ENCODE measurements at places on chromosomes 5 and 9.

DNA sequence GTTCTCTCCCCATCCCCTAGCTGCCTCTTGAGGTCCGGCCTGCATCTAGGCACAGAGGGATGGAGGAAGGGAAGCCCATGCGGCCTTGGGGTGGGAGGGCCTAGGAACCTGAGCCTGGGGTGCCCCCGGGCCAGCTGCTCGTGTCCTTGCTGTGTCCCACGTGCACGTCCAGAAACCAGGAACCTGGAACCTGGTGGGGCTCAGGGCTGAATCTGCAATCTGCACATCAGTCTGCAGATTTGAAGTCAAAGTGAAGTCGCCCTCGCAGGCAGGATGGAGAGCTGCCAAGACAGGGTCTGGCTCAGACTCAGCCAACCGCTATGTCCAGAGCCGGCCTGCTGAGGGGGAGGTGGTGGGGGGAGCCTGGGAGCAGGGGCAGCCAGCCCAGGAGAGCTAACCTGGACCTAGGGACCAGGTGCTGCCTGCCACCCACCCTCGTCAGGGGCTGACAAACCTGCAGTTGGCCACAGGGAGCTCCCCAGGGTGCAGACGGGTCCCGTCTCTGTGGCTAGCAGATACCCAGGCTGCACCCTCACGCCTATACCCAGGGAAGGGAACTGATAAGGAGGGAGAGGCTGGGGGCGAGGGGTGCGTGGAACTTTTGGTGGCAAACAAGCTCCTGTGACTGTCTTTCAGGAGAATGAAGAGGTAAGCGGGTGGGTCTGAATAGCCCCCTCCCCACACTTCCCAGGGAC lies 103.5 kb upstream of the SIMC1 start:
- no peak for DNase-seq
- peaks cover 9% of the 10 kb centered on the region for H3K4me1 ChIP-seq
- no peak overlapping the region for H3K4me3 ChIP-seq
- peaks cover 45% of the 10 kb centered on the region for H3K27me3 ChIP-seq
- H3K27ac ChIP-seq = no peak overlapping the region

DNA sequence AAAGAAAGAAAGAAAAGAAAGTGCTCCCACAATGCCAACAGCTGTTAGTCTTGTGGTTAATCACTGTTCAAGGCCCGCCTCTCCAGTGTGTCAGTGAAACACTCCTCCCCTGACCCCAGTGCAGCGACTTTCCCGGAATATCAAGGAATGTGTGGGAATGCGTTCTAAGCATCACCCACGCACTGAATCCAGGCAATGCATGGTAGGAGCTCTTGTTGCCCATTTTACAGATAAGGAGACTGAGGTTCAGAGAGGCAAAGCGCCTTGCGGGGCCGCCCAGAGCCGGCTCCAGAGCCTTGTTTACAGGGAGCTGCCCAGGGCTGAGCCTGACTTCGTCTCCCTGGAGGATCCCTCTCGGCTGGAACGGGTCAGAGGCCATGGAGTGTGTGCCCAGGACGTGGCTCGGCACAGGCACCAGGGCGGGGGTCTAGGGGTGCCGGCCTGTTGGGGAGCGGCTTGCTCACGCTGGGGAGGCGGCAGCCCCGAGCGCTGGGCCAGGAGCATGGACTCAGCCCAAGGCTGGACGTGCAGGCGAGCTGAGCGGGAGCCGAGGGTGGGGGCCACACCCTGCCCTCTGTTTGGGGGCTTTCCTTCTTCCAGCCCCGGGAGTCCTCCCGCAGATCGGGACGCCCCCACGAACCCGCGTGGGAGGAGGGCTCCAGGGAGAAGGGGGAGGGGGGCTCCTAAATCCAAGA lies 823 bp downstream of the ST6GALNAC6 start:
- H3K27me3 ChIP-seq = no peaks in the 10 kb centered on the region
- peak; percentile 17 for DNase-seq
- H3K27ac ChIP-seq = peak overlapping the region; percentile 89
- peaks cover 53% of the 10 kb centered on the region for H3K36me3 ChIP-seq
- peaks cover 20% of the 10 kb centered on the region for H3K4me1 ChIP-seq

GRCh38 chr9:136410500-136411287 lies at the start of the genes ENTR1 and PMPCA:
Gene ENTR1 (minus strand): TSS chr9:136410614. CDS start chr9:136410397, 217 bp downstream.
Gene PMPCA (plus strand): TSS chr9:136410658. CDS start chr9:136410669, 11 bp downstream.
- DNase-seq = peak; percentile 95
- H3K4me3 ChIP-seq = peak within 1 kb of the TSS; percentile 96
- peaks cover 27% of the 10 kb centered on the region for H3K4me1 ChIP-seq
- H3K27me3 ChIP-seq = no peaks in the 10 kb centered on the region

DNA sequence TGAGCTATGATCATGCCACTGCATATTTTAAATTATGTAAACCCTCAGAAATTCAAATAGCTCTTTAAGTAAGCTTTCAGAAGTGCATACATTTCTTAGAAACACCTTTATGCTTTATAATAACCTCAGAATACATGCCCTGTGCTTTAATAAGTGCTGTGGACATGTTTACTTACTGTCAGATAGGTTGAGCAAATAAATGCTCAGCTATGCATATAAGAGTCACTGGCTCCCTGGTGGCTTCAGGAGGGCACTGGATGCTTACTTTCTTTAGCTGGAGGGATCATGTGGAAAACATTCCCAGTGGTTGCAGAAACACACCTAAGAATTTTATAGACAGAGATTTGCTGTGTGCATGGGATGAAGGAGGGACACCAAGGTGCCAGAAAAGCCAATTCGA lies 74.4 kb downstream of the PDE6A start:
- DNase-seq = no peak
- no peaks in the 10 kb centered on the region for H3K36me3 ChIP-seq
- no peaks in the 10 kb centered on the region for H3K4me1 ChIP-seq

GRCh38 chr9:81002242-81002641 lies 687.1 kb downstream of the TLE1 start:
- H3K36me3 ChIP-seq = no peaks in the 10 kb centered on the region
- no peak overlapping the region for H3K27ac ChIP-seq
- H3K4me1 ChIP-seq = peaks cover 5% of the 10 kb centered on the region
- H3K4me3 ChIP-seq = no peak overlapping the region

DNA sequence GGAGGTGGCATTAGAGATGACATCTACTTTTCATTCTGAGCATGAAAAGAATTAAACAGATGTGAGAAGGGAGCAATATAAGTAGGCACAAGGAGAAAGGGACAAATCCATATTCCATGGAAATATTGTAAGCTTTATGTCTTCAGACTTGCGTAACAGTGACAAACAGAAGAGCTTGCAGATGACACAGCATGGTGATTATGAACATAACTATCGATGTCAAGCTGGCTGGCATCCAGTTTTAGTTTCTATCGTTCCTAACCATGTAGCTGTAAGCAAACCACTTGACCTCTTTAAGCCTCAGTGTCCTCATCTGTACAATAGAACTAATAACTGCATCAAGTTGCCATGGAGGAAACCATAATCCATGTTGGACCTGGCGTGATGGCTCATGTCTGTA lies 246.7 kb upstream of the ADRA1B start:
- DNase-seq = no peak
- H3K36me3 ChIP-seq = no peaks in the 10 kb centered on the region
- H3K27me3 ChIP-seq = no peaks in the 10 kb centered on the region

DNA sequence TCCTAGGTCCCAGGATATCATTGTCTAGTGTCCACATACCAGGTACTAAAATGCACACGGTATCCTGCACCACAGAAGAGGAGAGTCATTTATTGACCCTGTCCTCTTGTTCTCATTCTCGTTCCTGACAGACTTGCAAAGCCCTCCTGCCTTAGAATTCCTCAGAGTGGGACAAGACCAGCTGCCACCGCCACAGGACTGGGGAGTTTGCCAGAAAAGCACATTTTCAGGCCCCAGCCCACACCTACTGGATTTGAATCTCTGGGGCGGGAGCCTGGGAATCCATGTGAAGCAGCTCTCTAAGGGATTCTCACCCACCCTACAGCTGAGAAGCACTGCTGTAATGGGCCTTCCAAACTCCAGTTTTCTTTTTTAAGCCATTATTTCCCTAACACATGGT lies 68.0 kb upstream of the FANCC start:
- no peak overlapping the region for H3K4me3 ChIP-seq
- H3K36me3 ChIP-seq = no peaks in the 10 kb centered on the region
- peaks cover 21% of the 10 kb centered on the region for H3K27me3 ChIP-seq
- no peak overlapping the region for H3K27ac ChIP-seq
- DNase-seq = no peak

- DNase-seq = no peak
- H3K27ac ChIP-seq = no peak overlapping the region
- peaks cover 2% of the 10 kb centered on the region for H3K4me1 ChIP-seq
- H3K27me3 ChIP-seq = no peaks in the 10 kb centered on the region
- no peaks in the 10 kb centered on the region for H3K36me3 ChIP-seq
- H3K4me3 ChIP-seq = no peak overlapping the region
Observed at GRCh38 chr5:126693806-126694205, 83.1 kb upstream of the LMNB1 start.

- H3K36me3 ChIP-seq = peaks cover 12% of the 10 kb centered on the region
- no peaks in the 10 kb centered on the region for H3K27me3 ChIP-seq
- DNase-seq = no peak
- no peaks in the 10 kb centered on the region for H3K4me1 ChIP-seq
- no peak overlapping the region for H3K27ac ChIP-seq
Observed at GRCh38 chr5:119524485-119524884, 72.2 kb downstream of the HSD17B4 start.

GRCh38 chr5:169029037-169029436 lies 271.9 kb downstream of the SLIT3 start:
- H3K27ac ChIP-seq = no peak overlapping the region
- H3K27me3 ChIP-seq = peaks cover 18% of the 10 kb centered on the region
- H3K4me3 ChIP-seq = no peak overlapping the region
- H3K4me1 ChIP-seq = no peaks in the 10 kb centered on the region
- no peak for DNase-seq

- no peaks in the 10 kb centered on the region for H3K36me3 ChIP-seq
- H3K27ac ChIP-seq = no peak overlapping the region
- no peaks in the 10 kb centered on the region for H3K27me3 ChIP-seq
- no peaks in the 10 kb centered on the region for H3K4me1 ChIP-seq
Observed at GRCh38 chr5:130652176-130652575, 512.9 kb downstream of the HINT1 start.

DNA sequence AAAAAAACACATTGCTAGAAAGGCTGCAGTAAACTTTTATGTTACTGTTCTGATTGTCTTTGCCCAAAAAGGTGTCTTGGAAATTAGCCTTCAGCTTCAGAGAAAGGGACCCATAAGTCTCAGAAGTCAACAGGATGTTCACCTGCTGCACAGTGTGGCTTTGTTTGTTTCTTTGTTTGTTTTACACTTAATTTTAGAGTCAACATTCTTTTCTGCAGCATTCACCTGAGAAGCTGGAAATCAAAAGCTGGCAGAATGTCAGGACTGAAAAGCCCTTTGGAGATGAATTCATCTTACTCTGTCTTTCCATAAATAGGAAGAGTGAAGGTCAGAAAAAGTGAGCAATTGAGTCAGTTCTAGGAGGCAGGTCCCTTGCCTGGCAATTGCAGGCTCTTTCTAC lies 170.0 kb downstream of the PAPPA start:
- H3K36me3 ChIP-seq = no peaks in the 10 kb centered on the region
- H3K4me3 ChIP-seq = no peak overlapping the region
- no peaks in the 10 kb centered on the region for H3K4me1 ChIP-seq
- DNase-seq = no peak
- no peak overlapping the region for H3K27ac ChIP-seq
- no peaks in the 10 kb centered on the region for H3K27me3 ChIP-seq

- H3K4me1 ChIP-seq = peaks cover 53% of the 10 kb centered on the region
- no peak for DNase-seq
- H3K36me3 ChIP-seq = peaks cover 25% of the 10 kb centered on the region
- H3K4me3 ChIP-seq = peak overlapping the region; percentile 93
- H3K27me3 ChIP-seq = no peaks in the 10 kb centered on the region
- peak overlapping the region; percentile 92 for H3K27ac ChIP-seq
Observed at GRCh38 chr9:93059715-93060578, 1.4 kb downstream of the SUSD3 start.

DNA sequence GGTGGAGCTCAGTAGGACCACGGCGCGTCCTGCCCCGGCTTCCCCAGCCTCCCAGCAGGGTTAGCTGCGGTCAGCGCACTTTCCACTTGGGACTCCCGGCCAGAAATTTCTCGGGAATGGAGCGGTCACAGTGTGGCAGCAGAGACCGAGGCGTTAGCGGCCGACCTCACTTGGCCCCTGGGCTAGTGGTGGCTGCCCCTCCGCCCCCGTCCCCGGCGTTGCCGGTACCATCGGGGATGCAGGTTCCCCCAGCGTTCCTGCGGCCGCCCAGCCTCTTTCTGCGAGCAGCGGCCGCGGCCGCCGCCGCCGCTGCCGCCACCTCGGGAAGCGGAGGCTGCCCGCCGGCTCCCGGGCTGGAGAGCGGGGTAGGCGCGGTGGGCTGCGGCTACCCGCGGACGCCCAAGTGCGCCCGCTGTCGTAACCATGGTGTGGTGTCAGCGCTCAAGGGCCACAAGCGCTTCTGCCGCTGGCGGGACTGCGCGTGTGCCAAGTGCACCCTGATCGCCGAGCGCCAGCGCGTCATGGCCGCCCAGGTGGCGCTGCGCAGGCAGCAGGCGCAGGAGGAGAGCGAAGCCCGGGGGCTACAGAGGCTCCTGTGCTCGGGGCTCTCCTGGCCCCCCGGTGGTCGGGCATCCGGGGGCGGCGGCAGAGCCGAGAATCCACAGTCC lies 460 bp downstream of the DMRTA1 start:
- peaks cover 3% of the 10 kb centered on the region for H3K4me1 ChIP-seq
- H3K4me3 ChIP-seq = peak overlapping the region; percentile 29
- peak; percentile 22 for DNase-seq
- H3K27ac ChIP-seq = no peak overlapping the region
- peaks cover 39% of the 10 kb centered on the region for H3K27me3 ChIP-seq

- peaks cover 22% of the 10 kb centered on the region for H3K4me1 ChIP-seq
- peak overlapping the region; percentile 57 for H3K27ac ChIP-seq
Observed at GRCh38 chr5:133957591-133957990, 10.8 kb downstream of the C5orf15 start.

DNA sequence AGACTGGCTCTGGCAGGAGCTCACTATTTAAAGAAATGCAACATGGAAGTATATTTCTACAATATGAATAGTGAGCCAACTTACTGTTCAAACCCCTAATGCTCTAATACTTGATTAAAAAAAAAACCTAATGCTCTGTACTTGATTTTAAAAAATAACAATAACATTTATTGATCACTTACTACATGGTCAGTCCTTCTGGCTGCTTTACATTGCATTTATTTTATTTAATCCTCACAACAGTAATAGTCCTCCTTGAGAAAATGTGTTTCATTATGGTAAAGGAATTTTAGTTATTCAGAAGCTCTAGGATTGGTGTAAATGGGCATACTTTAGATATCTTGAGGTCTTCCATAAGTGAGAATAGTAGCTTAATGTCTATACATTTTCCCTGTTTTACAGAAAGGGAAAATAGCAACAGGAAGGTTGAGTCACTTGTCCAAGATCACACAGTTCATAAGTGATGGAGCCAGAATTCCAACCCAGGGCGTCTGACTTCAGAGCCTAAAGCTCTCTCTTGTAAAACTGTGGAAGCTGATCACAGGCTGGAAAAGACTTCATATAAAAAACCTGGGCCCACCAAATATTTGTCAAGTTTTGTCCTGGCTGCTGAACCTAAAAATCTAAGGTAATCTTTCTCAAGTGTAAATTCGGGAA lies 1.0 kb downstream of the STARD4 start:
- no peaks in the 10 kb centered on the region for H3K27me3 ChIP-seq
- H3K36me3 ChIP-seq = peaks cover 33% of the 10 kb centered on the region
- no peak for DNase-seq
- peaks cover 59% of the 10 kb centered on the region for H3K4me1 ChIP-seq
- peak overlapping the region; percentile 97 for H3K4me3 ChIP-seq

Measured in T-helper 2 cell treated with Interferon-gamma antibody and Interleukin-4, amounts not matched to agents 5 μg/mL and 100 μg/mL, for 36 hours (primary cell).